GM10248 (cell line): ENCODE measurements at places on chromosomes 7 and 10.
A peak's percentile ranks its signal among the peaks of the same experiment; 100 is the strongest.

GRCh38 chr10:2592360-2593160 lies 474.8 kb upstream of the PFKP start:
- DNase-seq: no peak

DNA sequence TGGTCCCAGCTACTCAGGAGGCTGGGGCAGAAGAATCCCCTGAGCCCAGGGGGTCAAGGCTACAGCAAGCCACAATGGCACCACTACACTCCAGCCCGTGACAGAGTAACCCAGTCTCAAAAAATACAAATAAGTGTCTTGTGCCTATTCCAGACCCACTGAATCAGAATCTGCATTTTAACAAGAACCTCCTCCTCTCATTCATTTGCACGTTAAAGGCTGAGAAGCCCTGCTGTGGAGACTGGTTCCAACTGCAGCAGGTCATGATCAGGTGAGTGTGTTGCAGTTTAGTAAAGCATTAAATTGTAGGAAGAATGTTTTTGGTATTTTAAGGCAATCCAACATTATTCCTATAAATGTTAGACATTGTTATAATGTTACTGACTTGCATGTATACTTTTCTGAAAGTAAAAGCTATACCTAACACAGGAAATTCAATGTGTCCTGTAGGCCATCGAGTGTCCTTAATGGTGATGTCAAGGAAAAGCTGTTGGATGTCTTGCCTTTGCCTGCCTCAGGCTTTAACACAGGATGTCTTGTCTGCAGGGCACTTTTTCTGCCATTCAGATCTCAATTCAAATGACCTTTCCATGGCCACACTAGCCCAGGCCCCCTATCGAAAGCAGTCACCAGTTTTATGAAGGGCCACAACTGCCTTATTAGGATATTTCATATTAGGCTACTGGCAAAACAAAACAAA lies 30.4 kb downstream of the MKRN1 start:
- no peak for DNase-seq

DNA sequence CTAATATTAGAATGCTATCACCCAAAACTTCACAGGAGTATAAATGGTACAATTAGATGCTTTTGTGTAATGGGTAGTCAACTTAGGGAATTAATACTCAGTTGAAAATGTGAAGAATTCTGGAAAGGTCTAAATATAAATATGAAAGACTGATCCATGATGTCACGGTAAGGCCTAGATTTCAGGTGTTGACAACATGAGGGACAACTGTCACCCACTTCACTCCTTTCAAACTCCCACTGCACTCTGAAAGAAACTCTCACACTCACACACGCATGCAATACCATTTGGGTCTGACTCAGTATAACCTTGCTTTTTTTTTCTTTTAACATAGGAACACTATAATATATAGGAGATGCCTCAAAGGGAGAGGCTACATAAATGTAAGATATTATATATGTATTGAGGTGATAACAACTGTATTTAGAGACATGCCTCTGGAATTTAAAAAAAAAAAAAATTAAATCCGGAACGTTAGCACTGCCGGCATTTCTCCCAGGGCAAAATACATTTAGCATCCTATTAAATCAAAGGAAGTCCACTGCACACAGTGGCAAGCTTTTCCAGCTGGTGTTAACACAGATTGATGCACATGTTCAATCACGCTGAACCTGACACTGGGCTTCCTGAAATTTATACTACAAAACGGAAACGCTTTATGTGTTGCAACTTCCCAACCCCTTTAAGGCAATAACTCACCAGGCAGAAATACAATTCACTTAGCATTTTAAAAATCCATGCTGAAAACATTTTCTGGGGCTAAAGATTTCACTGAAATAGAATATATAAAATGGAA lies 74.9 kb downstream of the RSU1 start:
- no peak for DNase-seq

- DNase-seq: no peak
These were observed 53.2 kb downstream of the PROSER2 start for GRCh38 chr10:11876324-11876723.

DNA sequence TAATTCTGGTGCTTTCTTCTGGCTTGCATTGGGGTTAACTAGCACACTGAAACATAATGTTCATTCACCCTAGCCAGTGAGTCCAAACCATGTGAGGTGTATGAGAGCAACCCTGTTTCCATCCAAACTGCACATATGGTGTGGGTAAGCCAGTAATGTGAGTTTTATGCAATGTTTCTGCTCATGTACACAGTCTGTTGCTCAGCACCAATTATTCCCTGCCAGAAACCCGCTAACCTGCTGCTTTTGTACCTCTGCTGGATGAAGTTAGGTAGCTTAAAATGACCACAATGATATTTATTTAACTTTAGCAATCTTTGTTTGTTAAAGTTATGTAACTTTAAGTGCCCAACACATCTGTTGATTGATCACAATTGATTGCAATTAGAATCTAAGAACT lies 93.7 kb upstream of the RPA3 start:
- no peak for DNase-seq

DNA sequence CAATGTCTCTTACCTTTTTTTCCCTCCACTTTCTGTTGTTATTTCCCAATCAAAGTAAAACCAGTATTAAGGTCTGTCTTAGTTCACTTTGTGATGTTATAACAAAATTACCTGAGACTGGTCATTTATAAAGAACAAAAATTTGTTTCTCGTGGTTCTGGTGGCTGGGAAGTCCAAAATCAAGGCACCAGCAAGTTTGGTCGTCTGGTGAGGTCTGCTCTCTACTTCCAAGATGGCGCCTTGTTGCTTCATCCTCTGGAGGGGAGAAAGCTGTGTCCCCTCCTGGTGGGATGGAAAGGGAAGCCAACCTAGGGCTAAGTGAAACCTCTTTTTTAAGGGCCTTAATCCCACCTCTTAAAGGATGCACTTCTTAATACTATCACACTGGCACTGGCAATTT lies 22.3 kb upstream of the INSYN2A start:
- DNase-seq: no peak

- peak; percentile 60 for DNase-seq
These were observed 68.1 kb downstream of the SCRN1 start for GRCh38 chr7:29921404-29922010.

- no peak for DNase-seq
These were observed 14.5 kb downstream of the OR2A14 start for GRCh38 chr7:144137501-144137900.

DNA sequence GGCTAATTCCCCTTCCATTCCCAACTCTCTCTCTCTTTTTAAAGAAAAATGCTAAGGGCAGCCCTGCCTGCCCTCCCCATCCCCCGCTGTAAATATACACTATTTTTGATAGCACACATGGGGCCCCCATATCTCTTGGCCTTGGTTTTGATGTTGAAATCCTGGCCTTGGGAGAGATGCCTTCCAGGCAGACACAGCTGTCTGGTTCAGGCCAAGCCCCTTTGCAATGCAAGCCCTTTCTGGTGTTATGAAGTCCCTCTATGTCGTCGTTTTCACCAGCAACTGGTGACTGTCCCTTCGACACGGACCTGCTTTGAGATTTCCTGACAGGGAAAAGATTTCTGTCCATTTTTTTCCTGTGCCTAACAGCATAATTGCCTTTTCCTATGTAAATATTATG lies 3.0 kb downstream of the ADRA2A start:
- no peak for DNase-seq

- no peak for DNase-seq
These were observed 71.3 kb downstream of the TBXAS1 start for GRCh38 chr7:139900326-139900725.

DNA sequence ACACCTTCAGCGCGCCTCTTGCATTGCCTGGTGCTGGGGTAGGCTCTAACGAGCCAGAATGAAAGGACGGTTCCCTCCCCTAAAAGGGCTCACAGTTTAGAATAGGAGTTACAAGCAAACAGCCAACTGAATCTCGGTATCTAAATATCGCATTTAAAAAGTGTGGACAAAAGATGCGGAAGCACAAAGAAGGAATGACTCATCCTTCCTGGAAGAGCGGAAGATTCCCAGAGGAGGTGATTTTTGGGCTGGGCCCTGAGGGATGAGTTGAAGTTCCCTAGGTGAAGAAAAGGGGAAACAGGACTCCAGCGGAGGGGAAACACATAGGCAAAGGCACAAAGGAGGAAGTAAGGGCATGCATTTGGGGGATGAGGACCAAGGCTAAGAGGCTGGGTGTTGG lies 29.9 kb downstream of the SRRM3 start:
- DNase-seq: no peak

DNA sequence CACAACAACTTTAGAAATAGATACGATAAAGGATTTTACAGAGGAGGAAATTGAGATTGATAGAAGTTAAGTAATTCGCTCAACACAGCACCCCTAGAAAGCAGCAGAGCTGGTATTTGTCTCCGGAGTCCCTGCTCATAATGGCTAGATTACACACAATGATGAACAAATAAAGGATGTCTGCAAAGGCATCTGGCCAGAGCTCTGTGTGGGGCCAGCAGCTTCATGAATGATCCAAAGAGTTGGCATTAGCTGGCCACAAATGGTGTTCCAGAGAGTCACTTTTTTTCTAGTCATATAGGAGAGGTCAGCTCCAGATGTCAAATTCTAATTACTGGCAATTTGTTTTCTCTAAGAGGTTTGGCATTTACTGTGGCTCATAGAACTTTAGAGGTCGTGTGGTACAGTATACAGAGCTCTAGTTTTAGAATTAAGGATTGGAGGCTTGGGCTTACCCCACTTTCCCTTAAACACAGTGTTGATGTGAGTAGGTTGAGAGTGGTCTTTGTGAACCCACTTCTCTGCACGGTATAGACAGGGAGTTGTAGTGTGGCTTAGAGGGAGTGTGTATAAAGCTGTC lies 186.2 kb downstream of the BICC1 start:
- no peak for DNase-seq

- DNase-seq: no peak
These were observed 10.3 kb downstream of the GALNT11 start for GRCh38 chr7:152035817-152036216.

- DNase-seq: no peak
These were observed 17.8 kb downstream of the YKT6 start for GRCh38 chr7:44218418-44219201.

DNA sequence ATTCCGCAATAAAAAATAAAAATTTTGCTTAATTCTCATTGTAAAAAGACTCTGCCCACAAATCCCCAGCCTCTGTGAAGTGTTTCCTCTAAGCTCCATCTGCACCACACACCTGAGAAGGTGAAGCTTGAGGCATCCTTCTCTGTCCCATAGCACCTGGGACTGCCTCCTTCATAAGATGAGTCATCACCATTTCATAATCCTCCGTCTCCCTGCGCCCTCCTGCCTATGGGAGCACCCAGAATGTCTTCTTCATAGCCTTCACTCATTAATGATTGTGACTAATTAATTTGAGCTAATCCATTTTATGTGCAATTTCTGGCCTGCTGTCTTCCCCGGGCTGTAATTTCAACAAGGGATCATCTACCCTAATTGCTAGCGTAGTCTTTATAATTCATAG lies 90.3 kb downstream of the WDR11 start:
- no peak for DNase-seq

DNA sequence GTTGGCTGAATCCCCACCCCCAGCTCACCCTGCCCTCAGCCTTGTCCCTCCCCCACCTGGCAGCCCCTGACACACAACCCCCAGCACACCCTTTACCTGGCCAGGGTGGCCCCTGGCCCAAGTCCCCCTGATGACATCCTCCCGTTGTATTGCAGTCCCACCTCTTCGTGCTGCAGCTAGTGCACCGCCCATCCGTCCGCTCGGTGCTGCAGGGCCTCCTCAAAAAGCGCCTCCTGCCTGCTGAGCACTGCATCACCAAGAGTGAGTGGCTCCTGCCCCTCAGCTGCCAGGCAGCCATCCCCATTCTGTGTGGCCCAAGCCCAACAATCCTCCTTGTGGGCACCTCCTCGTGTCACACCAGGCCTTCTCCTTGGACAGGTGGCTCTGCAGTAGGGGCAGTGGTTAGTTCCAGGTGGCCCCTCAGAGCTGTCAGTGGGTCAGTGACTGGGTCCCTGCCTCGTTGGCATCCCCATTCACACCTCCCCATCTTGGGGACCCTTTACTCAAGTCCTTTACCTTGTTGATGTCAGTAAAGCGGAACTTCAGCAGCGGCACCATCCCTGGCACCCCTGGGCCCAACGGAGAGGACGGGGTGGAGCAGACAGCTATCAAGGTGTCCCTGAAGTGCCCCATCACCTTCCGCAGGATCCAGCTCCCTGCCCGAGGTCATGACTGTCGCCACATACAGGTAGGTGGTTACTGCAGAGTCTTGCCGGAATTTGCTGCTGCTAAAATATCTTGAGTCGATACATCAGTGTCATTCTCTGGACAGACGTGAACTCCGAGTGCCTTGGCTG lies 14.3 kb downstream of the ZMIZ2 start:
- DNase-seq: no peak

DNA sequence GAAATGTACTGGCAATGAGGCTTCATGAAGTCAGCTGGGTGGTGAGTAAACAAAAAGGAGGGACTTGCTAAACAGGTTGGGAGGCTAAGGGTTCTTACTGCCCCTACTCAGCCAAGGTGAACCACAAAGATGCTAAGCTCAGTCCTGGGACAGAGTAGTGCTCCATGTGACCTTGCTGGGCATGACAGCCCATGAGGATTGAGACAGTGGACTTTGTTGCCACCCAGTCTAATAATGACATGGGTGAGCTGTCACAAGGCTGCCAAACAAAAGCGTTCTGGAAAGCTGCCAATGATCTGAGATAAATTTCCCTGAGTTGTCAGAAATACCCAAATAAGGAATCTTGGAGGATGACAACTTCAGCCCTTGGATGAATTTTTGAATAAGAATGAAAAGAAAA lies 75.2 kb downstream of the CLEC2L start:
- DNase-seq: no peak
